ENCODE measurements at places on chromosomes 7 and 10.

DNA sequence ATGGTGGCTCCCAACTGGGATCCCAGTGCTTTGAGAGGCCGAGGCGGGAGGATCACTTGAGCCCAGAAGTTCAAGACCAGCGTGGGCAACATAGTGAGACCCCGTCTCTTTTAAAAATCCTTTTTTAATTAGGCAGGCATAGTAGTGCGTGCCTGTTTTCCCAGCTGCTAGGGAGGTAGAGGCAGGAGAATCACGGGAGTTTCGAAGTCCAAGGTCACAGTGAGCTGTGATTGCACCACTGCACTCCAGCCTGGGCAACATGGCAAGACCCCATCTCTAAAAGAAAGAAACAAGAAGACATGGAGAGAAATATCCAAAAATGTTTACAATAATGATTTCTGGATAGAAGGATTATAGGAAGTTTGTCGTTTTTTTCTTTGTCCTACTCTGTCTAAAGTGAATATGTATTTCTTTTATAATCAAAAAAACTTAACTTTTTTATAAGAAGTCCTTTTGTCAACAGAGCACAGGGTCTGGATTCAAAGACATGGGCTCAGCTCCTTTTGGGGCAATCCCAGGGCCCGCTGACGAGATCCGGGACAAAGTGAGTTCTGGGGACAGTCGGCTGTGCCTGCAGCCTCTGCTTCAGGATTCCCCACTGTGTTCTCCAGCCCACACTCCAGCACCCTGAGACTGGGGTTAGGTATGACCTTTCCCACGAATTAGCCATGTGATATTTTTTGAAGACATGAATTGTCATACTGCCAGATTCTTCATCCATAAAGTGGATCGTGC, 45.6 kb downstream of the PDGFA start:
- no peak for DNase-seq

DNA sequence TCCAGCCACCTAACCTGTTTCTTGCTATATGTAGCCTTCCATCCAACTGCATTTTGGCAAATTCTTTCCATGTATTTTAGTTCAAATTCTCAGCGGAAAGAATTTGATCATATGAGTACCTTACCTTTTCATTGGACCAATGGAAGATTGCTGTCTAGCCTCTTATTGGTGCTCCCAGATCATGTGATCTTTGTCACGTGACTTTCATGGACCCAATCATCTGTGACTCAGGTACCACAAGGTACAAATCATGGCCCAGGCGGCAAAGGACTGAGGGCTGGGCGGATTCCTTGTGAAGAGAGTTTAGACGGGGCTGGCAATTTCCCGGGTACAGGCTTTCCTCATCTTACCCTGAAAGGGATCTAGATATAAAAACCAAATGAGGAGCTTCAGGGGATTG, 85.9 kb upstream of the TBX20 start:
- no peak for DNase-seq

DNA sequence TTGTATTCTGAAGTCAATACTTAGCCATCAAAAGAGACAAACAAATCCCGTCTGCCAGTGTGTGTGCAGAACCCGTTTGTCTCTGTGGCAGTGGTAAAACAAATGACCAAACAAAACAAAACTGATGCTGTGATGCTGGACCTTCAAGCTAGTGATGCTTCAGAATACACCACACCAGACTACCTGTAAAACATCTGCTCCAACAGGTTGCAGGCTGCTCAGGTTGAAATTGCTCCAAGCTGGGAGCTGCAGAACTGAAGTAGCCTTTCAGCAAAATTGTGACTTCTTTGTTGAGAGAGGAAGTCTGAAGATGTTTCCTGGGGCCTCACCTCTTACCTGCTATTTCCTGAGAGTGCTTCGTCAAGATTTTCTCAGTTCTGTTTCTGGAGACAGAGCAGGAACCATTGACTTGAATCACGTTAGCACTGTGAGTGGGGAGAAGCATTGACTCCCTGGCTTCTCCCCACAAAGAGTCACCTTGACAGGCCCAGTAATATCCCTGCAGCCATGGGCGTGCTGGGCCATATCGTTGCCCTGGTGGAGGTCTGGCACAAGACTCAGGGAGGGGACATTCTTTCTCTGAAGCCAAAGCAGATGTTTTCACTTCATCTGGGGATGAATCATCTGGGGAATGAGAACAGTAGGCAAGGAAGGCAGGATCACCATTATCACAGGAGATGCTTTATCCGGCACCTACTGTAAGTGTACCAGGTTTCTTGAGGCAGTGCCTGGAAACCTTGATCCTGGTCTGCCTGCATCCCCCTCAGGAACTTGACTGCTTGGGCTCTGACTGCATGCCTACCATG, 80.2 kb downstream of the RBM20 start:
- DNase-seq, result no peak

GRCh38 chr7:87416682-87417587, 58.5 kb downstream of the ABCB4 start:
- DNase-seq, result peak; percentile 71

DNA sequence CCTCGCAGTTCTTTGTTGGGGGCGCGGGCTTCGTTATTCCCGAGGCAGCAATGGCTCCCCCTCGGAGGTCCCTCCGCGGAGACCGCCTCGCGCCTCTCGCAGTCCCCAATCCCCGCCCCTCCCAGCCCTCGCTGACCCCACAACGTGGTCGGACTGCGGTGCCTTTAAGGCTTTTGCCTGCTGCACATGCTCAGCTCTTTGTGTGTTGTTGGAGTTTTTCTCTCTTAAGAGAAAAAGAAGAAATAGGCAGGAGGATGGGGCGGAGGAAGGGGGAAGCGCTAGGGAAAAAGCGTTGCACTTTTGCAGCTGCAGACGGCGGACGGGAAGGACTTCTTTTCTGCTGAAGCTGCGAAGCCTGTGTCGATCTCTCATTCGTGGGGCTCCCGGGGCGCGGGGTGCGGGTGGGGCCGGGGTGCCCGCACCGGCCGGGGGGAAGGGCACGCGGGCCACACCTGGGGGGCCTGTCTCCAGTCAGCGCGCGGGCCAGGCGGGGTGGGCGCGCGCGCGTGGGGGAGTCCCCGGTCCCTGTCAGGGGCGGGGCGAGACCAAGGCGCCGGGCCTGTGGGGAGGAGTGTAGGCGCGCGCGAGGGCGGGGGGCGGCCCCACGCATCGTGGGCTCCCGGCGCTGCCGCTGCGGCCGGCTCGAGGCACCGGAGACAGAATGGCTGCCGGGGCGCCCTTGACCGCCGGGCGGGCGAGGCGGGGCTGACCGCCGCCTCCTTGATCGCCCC, 445 bp upstream of the ATRNL1 start:
- peak; percentile 37 for DNase-seq

DNA sequence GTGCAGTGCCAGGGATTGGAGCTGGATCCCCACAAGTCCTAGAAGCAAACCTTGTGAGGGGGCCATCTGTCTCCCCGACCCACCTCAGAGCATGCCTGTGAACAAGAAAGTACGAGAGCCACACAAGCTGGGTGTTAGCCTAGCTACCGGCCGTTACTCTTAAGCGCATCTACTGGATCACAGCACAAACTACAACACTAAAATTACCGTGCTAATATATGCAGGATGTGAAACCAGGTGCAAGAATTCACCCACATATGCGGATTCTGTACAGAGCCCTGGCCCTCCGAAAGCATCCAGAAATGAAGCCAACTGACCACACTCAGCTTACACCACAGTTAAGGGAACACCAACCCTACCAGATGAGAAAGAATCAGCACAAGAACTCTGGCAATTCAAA, 16.0 kb upstream of the PRSS1 start:
- DNase-seq, result no peak

GRCh38 chr10:37754538-37755323, 102.7 kb downstream of the ZNF248 start:
- no peak for DNase-seq

DNA sequence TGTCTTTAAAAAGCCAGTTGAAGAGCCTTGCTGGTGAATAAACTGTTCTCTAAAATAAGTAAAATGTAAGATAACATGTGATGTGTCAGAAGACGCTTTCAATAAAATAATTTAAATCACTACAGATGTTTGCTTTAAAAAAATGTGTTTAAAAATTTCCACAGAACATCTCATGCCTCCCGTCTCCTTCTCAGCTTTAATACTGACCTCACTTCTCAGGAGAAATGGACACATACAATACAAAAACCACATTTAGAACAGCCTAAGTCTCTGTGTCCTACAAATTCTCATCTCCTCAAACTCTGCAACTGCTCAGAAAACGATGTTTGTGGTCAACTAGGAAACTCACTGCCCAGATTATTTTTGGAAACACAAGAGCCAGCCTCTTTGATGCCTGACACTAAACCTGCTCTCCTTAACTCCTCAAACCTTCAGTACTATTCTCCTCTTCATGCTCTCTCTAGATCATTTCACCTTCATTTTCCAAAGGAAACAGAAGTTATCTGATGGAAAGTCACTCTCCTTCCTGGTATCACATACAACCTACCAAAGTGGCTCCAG, 120.3 kb downstream of the ZNF438 start:
- DNase-seq, result no peak

DNA sequence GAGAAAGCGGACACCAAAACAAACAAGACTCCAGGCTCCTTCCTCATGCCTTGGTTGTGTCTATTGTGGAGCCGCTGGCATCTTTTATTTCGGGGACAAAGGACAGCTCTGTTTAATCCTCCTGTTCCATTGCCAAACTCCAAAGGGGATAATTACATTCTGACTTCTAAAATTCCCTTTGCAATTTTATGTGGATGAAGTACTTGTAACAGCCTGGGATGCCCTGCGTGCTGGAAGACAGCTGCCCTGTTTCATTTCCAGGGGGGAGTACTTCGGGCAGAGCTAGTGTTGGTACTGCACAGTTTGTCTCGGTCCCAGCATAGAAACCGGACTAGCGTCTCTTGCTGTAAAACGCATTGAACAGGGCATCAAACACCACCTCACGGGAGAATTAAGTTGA, 90.9 kb downstream of the BAMBI start:
- peak; percentile 8 for DNase-seq

GRCh38 chr7:150962553-150963399, 15.3 kb downstream of the KCNH2 start:
- no peak for DNase-seq

DNA sequence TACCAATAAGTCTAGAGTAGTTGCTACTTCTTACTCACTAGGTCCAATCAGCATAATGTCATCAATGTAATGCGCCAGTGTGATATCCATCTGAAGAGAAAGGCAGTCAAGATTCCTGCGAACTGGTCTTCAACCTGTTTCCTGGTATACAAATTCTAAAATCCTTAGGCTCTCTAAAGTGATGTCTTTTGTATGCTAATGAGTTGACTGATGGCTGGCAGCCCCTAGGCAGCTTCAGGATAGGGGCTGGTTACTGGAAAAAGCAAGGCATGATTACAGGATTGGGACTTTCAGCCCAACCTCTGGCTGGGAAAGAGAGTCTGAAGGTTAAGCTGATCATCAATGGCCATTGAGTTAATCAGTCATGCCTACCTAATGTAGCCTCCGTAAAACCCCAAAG, 250.2 kb upstream of the PTER start:
- no peak for DNase-seq

DNA sequence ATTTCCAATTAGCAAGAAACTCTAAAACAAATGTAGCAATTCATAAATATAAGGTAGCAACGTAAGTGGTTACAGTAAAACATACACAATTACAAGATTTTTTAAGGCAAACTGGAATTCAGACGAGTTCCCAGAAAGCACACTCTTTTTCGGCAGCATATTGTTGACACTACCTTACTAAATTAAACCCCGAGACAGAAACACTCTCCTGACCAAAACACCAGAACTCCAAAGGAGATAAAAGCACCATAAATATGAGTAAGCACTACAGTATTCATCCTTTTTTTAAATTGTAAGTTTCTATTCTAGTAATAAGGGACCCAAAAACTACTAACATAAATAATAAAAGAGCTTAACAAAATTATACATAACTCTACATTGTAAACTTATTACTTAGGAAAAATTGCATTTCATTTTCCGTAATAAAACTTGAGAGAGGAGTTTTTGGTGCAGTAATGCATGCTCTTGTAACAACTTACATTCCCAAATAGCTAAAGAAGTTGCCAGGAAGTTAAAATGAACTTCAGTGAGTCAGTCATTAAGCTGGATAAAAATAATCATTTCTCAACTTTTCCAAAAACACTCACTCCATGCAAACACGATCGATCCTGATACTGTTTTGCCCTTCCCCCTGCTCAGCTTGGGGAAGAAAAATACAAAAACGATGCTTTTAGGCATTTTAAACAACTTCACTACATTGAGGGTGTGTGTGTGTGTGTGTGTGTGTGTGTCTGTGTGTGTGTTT, 2.0 kb downstream of the PIP4K2A start:
- DNase-seq, result no peak

DNA sequence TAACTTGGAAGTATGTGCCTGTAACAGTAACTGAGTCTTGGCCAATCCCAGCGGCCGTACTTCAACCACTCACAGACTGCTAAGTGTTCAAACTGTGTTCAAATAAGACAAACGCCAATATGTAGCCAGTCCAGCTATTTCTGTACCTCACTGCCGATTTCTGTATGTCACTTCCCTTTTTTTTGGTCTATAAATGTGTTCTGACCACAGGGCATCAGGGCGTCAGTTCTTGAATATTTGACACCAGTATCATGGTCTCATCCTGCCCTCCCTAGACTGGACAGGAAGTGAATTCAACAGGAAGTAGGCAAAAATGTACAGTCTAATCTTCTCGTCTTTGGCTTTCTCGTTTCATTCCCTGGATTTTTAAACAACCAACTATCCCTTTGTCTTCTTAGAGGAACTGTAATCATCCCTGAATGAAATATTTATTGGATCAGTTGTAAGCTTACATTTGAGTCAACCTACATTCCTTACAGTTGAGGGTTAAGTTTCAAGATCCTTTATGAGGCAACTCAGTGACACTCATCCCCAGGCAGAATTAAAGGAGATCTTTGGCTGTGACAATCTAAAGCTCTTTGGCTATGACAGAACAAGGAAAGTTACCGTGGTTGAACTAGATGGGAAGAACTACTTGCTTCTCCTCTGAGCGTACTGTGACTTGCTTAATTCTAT, 232.7 kb downstream of the NSUN6 start:
- no peak for DNase-seq

All from NCI-H2081 (cell line).